ENCODE measurements at places on chromosomes 11 and 22. TPM values are rescaled to one million over a fixed set of nuclear protein-coding genes. Genes with fewer than 3 reads are reported as not detected.

TRPM5 gene
- total RNA-seq: not detected

DDI1 gene
- total RNA-seq: not detected

CCDC81 gene
- 7.7 TPM for total RNA-seq

OSBPL5 gene
- 26.4 TPM for total RNA-seq

Data from smooth muscle cell of the umbilical artery (primary cell).